Right renal pelvis (tissue), 4 donors: ENCODE measurements at places on chromosomes 16 and 17.

DNA sequence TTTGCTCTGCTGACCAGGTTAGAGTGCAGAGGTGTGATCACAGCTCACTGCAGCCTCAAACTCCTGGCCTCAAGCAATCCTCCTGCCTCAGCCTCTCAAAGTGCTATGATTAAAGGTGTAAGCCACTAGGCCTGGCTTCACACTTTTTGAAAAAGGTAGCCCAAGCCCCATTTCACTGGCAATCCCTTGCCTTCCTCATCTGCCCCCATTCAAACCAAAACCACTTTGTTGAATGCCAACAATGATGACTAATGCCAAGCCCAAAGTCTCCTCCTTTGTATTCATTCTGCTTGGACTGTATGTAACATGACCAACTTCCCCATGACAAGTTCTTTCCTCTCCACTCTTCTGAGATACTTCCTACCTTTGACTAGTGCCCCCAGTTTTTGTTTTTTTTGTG is 33.1 kb downstream of the N4BP1 start:
- no peak for DNase-seq

DNA sequence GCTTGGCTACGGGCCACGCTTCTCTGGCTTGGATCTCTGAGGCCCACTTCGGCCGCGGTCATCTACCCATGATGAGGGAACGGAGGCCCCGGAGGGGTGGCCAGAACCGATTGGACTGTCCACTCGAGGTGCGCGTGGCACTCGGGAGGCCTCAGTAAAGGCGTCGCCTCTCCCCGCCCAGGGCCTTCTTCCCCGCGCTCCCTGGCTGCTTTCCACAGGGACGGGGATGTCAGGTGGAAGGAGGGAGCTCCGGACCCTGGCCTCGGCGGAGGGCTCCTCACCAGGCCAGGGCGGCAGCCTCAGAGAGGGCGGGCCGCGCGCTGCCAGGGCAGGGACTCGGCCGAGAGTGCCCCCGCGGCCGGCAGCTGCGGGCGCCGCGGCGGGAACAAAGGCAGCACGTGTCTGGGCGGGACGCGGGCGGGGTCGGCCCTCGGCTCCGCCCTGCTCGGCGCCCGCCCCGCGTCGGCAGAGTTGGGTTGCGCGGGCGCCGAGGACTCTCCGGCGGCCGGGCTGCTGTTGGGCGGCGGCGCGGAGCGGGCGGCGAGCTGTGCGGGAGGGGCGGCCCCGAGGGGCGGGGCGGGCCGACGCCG is 587 bp upstream of the CDK5R1 start:
- DNase-seq, result peak; percentile 65

GRCh38 chr16:86664522-86665318 is 86.4 kb downstream of the FOXL1 start:
- no peak for DNase-seq

DNA sequence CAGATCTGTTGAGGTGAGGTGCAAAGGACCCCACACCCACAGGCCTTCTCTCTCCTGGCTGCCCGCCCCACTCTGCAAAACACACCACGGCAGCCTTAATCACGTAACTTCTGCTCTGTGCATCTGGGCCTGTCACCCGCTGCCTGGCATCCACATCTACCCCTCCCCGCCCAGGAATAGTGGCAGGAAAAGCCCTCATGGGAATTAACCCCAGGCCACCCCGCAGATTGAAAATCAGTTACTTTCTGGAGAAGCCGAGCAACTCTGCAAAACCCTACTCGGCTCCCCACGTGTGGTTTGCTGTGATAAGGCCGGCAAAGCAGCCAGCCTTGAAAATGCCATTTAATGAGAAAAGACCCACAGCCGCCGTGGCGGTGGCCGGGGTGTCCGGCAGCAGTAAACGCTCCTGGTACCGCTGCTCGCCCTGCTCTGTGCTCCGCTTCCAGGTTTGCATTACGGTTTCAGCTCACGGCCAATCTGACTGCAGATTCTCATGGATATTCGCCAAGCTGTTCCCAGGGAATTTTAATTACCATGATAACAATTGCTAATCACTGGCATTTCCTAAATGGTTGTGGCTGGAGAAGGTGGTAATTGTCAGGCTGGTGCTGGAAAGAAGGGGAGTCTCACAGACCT is 78.0 kb upstream of the DOC2B start:
- DNase-seq, result no peak

GRCh38 chr17:48835971-48836370 is 5.1 kb downstream of the CALCOCO2 start:
- no peak for DNase-seq
